ENCODE measurements at places on chromosomes 5 and 9. TPM values are rescaled to one million over a fixed set of nuclear protein-coding genes. Genes with fewer than 3 reads are reported as not detected.

CCDC183 gene
- 5.7 TPM for polyA plus RNA-seq

GRCh38 chr9:75775966-75776691 lies 114.3 kb upstream of the PCSK5 start:
- no peak for DNase-seq

MOB3B gene
- polyA plus RNA-seq, result 22.2 TPM

DNA sequence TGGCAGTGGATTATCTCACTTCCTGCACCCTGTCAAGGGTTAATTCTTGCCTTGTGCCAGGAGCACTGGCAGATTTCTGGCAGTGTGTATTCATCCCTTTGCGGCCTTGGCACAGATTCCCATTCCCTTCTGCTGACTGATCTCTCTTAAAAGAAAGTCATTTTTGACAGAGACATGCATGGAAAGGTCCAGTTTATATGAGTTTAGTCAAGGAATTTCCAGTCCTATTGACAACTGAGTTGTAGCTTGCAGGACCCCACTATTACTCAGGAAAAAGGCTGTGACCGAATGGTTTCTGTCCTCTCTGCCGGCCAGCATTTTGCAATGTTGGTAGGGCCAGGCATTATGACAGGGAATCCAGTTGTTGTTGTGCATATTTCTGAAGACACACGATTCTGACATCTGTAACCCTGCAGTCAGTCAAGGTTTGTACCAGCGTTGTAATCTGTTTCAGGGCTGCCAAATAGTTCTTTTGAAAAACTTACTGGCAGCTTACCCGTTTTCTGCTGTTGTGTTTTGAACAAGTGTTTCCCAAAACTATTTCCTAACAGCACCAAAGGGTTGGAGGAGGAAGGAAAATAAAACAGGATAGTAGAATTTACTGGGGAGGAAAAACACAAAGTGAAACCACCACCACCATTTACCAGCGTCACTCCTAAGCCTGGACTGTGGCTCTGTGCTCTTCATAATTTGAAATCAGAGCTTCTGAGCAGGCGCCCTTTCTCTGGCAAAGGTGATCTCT lies 243.4 kb upstream of the KLF4 start:
- DNase-seq, result no peak

MYO10 gene
- 50.8 TPM for polyA plus RNA-seq

- no peak for DNase-seq
Measured at GRCh38 chr9:74138182-74138581, 359.0 kb upstream of the RORB start.

DNA sequence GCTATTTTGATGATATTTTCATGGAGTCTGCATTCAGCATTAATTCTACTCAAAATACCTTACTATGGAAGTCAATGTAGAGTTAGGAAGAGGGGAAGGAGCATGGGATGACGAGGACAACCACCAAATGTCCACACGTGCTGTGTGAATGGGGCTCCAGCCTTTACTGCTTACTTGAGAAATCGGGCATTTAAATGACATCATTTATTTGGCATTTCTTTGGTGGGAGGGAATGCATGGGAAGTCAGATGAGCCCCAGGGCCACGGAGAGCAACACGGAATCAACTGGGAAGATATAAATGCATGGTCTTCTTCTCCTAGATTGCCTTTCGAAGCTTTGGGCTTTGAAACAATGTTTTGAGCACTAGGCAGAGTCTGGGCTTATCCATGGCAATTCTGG lies 458.5 kb upstream of the KLF4 start:
- no peak for DNase-seq

CCL27 gene
- polyA plus RNA-seq, result 0.37 TPM

CCDC152 gene
- 13.5 TPM for polyA plus RNA-seq

TGFBI gene
- polyA plus RNA-seq, result 201 TPM

- DNase-seq, result no peak
Measured at GRCh38 chr9:132628746-132629145, 41.0 kb downstream of the DDX31 start.

CAMSAP1 gene
- polyA plus RNA-seq, result 29.0 TPM

JAKMIP2 gene
- polyA plus RNA-seq, result 4.9 TPM

SOX30 gene
- polyA plus RNA-seq, result 0.64 TPM

GRCh38 chr5:129569295-129569694 lies 109.2 kb downstream of the ADAMTS19 start:
- DNase-seq, result peak; percentile 17
